Inflammatory macrophage treated with lipopolysaccharide for 1 hour (primary cell): ENCODE measurements at places on chromosomes 13 and 19.

GRCh38 chr13:98535501-98536354 lies 41.2 kb downstream of the STK24 start:
- no peak for DNase-seq

DNA sequence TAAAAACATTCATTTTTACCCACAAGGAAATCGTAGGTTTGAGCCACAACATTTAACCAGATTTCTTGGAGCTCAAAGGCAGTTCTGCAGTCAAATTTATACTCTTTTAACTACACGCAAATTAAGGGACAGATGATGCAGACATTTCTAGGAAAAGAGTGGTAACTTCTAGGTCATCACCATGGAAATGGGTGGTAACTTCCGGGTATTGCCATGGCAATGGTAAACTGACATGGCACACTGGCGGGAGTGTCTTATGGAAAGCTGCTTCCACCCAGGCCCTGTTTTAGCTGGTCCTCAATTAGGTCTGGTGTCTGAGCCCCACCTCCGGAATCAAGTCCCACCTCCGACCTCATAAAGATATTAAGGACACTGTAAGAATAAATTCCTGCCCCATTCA lies 10.4 kb upstream of the LYPD5 start:
- DNase-seq: no peak

GRCh38 chr13:101398191-101398590 lies 18.1 kb downstream of the NALCN start:
- no peak for DNase-seq

GRCh38 chr19:29013325-29013724 lies 199.6 kb downstream of the UQCRFS1 start:
- no peak for DNase-seq

GRCh38 chr19:11963566-11964355 lies 1.1 kb upstream of the ZNF763 start:
- peak; percentile 53 for DNase-seq

- DNase-seq: no peak
Measured at GRCh38 chr19:50024719-50025021, 502 bp downstream of the VRK3 start.

GRCh38 chr13:41691274-41691673 lies 233.9 kb downstream of the RGCC start:
- peak; percentile 37 for DNase-seq

- no peak for DNase-seq
Measured at GRCh38 chr19:4847190-4847973, 15.9 kb upstream of the TICAM1 start.

DNA sequence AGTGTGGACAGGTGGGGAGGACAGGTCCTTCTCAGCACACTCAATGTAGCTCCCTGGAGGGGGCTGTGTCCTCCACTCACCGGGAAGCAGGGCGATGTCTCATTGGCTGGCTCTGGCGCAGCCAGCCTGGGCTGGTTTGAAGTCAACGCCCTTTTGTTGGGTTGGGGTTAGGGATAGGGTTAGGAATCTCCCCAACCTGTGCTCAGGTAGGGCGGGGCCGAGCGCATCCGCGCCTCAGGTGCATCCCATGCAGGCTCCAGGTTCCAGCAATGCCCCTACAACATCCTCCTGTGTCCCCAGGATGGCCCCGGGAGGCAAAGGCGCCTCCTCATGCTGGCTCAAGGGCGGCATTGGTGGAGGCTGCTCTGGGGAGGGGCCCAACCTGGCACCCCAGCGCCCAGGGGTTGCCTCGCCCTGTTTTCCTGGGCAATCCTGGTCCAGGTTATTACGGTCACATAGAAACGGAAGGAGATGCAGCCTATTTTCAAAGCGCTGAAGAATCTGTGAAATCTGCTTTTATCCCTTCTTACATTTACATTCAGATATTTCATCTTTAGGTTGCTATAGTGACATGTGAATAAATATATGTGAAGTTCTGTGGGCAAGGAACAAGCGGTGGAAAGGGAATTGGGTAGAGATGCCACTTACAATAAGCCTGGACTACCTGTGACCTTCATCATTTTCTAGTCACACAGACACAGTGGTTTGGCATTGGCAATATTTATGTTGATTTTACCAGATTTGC lies 74.3 kb downstream of the TM9SF2 start:
- no peak for DNase-seq

GRCh38 chr13:100523411-100523810 lies 65.2 kb downstream of the GGACT start:
- no peak for DNase-seq

DNA sequence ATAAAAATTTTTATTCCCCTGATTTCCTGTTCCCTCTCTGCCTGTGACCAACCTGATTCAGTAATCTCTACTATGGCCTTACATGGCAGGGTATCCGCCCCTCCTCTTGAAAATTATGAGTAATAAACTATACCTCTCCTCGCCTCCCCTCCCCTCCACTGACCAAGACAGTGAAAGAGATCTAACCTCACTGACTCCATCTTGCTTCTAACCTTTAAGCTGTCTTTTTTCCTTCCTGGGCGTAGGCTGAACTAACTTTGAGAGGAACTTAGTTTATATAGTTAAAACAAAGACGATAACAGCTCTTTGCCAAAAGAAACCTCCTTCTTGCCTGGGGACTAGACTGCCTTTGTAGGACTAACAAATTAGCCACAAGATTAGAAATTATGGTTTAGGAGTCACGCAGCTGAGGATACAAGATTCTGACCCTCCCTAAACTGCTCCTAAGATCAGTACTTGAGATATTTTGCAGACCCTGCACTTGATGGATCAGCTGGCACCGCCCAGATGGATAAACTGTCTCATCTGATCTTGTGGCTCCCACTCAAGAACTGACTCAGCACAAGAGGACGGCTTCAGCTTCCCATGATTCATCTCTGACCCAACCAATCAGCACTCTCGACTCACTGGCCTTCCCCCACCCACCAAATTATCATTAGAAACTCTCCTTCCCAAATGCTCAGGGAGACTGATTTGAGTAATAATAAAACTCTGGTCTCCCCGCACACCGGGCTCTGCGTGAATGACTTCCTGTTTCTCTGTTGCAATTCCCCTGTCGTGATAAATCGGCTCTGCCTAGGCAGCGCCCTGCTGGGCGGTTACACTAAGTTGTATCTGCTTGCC lies 187.1 kb downstream of the TDRD3 start:
- no peak for DNase-seq

- no peak for DNase-seq
Measured at GRCh38 chr19:18119013-18119716, 21.6 kb downstream of the MAST3 start.

GRCh38 chr13:99067159-99067985 lies 89.5 kb upstream of the DOCK9 start:
- no peak for DNase-seq

DNA sequence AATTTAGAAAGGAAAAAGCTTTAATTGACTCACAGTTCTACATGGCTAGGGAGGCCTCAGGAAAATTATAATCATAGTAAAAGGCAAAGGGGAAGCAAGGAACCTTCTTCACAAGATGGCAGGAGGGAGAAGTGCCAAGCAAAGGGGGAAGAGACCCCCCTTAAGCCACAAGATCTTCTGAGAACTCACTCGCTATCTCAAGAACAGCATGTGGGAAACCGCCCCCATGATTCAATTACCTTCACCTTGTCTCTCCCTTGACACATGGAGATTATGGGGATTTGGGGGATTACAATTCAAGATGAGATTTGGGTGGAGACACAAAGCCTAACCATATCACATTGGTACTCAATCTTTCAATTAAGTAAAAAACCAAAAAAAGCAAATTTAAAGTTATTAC lies 1778.7 kb upstream of the MIR17HG start:
- no peak for DNase-seq

DNA sequence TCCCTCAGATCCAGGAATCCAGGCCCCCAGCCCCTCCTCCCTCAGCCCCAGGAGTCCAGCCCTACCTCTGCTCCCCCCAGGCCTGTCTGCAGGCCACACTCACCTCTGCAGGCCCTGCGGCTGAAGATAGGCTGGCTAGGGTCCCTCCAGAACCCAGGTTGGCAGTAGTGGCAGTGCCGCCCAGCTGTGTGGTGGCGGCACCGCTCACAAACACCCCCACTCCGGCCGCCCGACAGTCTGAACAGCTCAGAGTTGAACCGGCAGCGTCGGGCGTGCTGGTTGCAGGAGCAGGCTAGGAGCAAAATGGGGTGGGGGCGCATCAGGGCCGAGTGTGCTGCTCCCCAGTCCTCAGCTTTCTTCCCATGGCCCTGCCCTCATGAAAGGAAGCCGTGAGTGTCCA lies 8.3 kb downstream of the NTN5 start:
- no peak for DNase-seq

DNA sequence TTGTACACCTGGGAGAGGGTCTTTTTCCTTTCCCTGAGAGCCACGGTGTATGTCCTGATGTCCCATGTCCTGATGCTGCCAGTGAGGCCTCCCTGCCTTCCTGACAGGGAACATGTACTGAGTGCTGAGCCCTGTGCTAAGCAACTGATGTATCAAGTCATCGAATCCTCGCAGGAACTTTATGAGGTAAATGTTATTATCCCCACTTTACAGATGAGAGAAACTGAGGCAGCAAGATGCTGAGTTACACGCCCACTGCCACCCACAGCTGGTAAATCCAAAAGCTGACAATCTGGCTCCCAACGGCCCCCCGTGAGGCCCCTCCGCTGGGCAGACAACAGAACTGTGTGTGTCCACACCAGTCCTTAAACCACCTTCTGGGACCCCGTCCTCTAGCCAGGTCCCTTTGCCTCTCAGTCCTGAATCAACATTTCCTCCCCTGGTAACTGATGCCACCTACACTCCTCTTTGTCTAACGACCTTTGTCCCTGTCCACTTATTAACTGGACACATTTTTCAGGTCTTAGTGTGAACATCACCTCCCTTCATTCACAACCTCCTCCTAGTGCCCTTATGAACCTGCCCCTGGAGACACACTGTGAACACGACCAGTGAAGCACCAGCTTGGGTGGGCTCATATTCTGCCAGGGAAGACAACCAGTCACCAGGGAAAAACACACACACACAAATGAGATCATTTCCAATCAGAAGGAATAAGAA lies 5.4 kb upstream of the VSIG10L start:
- no peak for DNase-seq

- DNase-seq: peak; percentile 43
Measured at GRCh38 chr19:54573330-54573872, at the start of gene LILRA2. Gene LILRA2, plus strand, starts transcription at chr19:54573790. Its CDS starts 89 bp downstream, at chr19:54573879.

DNA sequence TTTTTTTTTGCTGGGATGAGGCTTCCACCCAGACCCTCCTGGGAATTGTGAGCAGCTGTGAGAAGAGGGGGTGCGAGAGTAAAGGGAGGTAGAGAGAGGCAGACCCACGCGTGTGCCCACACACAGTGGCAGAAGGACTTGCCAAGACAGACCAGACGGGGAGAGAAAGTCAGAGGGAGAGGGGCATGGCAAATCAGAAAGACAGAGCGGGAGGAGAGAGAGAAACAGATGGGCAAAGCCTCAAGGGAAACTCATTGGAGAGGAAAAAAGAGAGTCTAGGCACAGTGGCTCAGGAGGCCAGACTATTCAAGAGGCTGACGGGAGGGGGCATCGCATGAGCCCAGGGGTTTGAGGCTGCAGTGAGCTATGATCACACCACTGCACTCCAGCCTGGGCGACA lies 17.0 kb downstream of the CATSPERG start:
- DNase-seq: no peak

GRCh38 chr13:108084840-108085239 lies 130.5 kb downstream of the LIG4 start:
- no peak for DNase-seq

GRCh38 chr13:32415019-32415418 lies 12.9 kb downstream of the N4BP2L1 start:
- no peak for DNase-seq

DNA sequence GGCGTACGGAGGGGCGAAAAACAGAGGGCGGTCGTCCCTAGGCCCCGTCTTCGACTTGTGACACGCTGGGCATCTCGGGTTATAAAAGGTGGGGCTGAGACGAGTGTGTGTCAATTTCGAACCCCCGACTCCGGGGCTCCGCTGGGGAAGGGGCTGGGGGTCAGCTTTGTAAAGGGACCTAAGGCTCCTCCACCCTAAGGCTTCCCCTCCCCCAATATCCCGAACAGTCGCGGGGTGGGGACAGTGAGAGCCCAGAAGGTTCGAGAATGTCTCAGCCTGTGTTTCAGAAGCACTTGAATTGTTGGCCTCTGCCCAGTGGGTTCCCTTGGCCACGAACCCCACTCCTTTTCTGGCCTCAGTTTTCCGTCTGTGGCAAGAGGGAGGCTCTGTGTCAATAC lies 450 bp downstream of the SELENOW start:
- no peak for DNase-seq

DNA sequence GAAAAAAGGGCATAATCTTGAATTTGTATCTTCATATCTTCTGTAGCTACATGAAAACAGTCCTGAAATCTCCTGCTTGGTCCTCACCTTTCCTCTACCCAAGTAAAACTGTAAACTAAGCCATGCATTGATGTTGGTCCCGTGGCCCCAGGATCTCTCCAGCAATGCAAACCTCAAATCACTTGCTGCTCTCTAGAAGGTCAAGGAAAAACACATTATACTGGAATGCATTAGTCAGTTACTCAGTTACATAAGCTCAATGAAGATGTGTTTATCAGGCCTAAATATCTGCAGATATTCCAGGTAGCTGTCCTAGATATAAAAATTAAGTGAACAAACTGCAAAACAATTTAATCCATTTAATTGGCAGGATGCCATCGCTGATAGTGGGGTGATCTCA lies 261.8 kb downstream of the ABCC4 start:
- DNase-seq: no peak

- no peak for DNase-seq
Measured at GRCh38 chr19:48833049-48833448, 3.2 kb downstream of the HSD17B14 start.

GRCh38 chr13:110661256-110661655 lies 44.7 kb downstream of the CARS2 start:
- no peak for DNase-seq

DNA sequence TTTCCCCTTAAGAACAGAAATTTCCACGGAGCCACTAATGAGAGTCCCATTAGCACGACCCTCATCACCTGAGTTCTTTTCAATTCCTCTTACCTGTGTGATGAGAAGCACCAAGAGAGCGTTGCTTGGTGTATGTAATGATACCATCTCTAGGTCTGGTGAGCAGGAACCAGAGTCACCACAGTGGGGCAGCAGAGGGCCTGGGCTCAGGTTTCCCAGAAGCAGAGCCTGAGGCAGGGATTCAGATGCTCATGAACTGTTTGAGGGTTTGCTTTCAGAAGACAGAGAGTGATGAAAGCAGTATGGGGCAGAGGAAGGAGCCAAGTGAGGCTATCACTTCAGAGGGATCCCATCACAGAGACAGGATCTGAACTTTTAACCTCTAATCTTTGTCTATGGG lies 3.1 kb upstream of the PTPRH start:
- peak; percentile 21 for DNase-seq
